ENCODE measurements at places on chromosomes 3 and 15.

DNA sequence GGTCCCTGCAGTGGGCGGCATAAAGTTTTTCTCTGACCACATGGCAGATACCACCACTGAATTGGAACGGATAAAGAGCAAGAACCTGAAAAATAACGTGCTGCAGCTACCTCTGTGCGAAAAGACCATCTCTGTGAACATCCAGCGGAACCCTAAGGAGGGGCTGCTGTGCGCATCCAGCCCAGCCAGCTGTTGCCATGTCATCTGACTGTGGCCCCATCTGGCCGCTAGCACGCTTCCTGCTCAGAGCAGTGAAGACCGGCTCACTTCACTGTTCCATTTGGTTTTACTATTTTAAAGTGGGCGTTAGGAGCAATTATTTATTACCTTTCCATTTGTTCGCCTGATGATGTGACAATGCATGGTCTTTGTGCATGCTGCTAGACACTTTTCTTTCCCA, 62.0 kb downstream of the SNRK start:
- no peak for DNase-seq

GRCh38 chr3:146164971-146165769, 4.2 kb upstream of the PLOD2 start:
- DNase-seq = no peak

DNA sequence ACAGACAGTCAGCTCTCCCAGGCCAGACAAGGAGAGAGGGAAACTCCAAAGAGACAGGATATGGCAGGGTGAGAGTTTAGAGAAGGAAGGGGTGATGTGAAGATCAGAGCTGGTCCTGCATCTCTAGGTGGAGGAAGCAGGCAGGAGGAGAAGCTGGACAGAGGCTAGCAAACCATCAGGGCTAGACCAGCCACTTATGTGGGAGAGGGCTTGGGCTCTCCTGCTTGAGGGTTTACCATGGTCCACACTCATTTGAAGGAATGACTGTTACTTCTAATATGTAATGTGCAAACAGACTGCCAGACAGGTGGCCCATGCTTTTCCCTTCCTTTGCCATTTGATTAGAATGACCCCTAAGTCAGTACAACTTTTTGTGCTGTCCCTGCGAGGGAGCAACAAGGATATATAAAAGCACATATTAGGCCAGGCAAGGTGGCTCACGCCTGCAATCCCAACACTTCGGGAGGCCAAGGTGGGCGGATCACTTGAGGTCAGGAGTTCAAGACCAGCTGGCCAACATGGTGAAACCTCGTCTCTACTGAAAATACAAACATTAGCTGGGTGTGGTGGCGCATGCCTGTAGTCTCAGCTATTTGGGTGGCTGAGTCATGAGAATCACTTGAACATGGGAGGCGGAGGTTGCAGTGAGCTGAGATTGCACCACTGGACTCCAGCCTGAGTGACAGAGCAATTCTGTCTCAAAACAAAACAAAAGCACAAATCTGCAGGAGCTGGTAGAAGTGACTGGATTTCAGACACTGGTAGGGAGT, 41.0 kb upstream of the MANF start:
- DNase-seq = no peak

- DNase-seq = no peak
Observed at GRCh38 chr15:89641053-89641452, 14.2 kb downstream of the KIF7 start.

- DNase-seq = no peak
Observed at GRCh38 chr3:31142139-31142538, 247.7 kb upstream of the GADL1 start.

DNA sequence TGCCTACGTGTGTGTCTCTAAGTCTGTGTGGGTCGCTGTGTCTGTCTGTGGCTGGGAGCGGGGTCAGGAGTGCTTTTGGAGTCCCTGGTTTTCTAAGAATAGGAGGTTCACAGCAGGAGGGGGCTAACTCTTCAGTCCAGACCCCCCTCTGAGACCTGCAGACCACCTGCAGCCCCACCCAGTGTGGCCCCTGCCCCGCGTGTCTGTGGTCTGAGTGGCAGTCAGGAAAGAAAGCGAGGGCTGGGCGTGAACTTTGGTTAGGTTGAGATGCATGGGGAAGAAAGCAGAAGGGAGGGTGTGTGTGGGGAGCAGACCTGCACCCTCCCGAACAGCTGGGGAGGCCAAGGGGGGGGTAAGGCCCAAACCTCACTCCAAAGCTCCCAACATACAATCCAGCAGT, 144.9 kb upstream of the TPM1 start:
- no peak for DNase-seq

- DNase-seq = no peak
Observed at GRCh38 chr3:65018801-65019200, 331.0 kb upstream of the ADAMTS9 start.

GRCh38 chr3:71978150-71978721, 193.3 kb upstream of the PROK2 start:
- no peak for DNase-seq

GRCh38 chr15:88627463-88627862, 6.3 kb downstream of the AEN start:
- DNase-seq = no peak

DNA sequence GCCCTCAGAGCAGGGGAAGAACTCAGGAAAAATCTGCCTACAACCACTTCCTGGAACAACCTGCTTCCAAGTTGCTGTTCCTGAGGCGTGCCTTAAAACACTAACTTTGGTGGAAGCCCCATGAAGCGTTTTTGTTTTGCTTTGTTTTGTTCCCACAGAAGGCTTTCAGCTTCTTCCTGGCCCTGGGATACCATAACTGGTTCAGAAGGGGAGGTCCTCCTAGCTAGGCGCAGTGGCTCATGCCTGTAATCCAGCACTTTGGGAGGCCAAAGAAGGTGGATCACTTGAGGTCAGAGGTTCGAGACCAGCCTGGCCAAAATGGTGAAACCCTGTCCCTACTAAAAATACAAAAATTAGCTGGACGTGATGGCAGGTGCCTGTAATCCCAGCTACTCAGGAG, 1.2 kb upstream of the IP6K1 start:
- no peak for DNase-seq

DNA sequence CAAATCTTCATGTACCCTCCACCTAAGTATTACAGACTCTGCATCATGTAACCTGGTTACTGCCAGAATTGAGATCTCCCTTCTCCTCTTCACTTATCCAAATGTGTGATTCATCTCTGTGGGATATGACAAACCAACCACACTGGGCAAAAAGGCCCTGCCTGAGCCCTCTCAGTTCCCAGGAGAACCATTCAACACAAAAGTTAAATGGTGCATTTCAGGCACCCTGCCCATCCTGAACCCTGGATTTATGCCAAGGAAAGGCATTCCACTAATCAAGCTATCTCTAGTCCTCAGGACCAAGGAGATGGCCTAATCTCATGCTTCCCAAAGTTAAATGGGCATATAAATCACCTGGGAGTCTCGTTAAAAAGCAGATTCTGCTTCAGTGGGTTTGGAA, 108.5 kb downstream of the TNIK start:
- DNase-seq = no peak

GRCh38 chr15:29566914-29567313, 255.4 kb downstream of the TJP1 start:
- no peak for DNase-seq

DNA sequence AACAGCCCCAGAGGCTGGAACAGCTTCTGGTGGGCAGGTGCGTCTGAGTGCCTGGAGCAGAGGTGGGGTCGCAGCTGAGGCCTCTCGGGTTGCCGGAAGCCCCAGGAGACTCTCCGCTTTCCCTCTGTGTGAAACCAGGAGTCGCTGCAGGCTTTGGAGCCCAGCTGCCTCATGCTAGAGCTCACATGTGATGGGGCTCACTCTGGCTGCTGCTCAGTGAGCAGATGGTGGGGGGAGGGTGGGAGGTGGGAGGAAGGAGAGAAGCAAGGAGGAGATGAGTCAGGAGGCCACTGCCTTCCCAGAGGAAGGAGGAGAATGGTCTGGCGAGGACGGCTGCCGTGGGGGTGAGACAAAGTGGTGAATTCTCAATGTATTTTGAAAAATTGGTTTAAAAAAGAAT, 290.1 kb upstream of the CHRNA7 start:
- DNase-seq = no peak

GRCh38 chr3:99706410-99706809, 68.0 kb downstream of the COL8A1 start:
- no peak for DNase-seq

DNA sequence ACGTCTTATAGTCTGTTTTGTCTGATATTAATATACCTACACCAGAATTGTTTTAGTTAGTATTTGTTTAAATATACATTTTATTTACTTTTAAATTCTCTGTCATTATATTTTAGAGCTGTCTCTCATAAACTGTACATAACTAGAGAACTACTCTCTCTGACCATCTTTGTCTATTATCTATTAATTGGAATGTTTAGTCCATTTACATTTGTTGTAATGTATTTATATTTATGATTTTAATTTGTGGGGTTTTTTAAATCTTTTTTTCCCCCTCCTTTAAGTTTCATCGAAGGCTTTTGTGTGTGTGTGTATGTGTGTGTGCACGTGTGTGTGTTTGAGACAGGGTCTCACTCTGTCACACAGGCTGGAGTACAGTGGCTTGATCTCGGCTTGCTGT, 47.1 kb downstream of the ITPR1 start:
- DNase-seq = no peak

DNA sequence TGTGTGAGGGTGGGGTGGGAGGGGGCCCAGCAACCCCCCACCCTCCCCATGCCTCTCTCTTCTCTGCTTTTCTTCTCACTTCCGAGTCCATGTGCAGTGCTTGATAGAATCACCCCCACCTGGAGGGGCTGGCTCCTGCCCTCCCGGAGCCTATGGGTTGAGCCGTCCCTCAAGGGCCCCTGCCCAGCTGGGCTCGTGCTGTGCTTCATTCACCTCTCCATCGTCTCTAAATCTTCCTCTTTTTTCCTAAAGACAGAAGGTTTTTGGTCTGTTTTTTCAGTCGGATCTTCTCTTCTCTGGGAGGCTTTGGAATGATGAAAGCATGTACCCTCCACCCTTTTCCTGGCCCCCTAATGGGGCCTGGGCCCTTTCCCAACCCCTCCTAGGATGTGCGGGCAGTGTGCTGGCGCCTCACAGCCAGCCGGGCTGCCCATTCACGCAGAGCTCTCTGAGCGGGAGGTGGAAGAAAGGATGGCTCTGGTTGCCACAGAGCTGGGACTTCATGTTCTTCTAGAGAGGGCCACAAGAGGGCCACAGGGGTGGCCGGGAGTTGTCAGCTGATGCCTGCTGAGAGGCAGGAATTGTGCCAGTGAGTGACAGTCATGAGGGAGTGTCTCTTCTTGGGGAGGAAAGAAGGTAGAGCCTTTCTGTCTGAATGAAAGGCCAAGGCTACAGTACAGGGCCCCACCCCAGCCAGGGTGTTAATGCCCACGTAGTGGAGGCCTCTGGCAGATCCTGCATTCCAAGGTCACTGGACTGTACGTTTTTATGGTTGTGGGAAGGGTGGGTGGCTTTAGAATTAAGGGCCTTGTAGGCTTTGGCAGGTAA, 8.1 kb downstream of the FAM131A start:
- peak; percentile 72 for DNase-seq

DNA sequence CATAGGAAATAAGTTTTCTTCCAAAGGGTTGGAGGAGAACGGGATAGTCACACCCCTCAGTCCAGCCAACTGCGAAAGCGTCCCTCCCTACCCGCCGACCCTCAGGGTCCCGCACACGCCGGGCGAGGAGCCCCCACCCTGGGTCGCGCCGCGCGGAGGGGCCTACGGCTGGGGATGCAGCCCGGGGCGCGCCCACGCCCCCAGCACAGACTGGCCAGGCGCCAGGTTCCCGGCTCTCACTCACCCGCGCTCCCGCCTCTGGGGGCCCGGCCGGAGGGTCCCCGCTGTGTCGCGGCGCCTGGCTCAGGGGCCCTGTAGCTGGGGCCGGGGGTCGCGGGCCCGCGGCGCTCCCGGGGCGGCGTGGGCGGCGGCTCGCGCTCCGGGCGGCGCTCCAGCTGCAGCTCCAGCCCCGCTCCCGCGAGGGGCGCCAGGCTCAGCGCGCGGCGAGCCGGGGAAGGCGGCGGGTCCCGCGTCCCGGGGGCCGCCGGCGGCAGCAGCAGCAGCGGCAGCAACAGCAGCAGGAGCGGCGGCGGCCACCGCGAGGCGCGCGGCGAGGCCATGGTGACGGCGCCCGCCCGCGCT, 375 bp downstream of the HEG1 start:
- DNase-seq = peak; percentile 33

DNA sequence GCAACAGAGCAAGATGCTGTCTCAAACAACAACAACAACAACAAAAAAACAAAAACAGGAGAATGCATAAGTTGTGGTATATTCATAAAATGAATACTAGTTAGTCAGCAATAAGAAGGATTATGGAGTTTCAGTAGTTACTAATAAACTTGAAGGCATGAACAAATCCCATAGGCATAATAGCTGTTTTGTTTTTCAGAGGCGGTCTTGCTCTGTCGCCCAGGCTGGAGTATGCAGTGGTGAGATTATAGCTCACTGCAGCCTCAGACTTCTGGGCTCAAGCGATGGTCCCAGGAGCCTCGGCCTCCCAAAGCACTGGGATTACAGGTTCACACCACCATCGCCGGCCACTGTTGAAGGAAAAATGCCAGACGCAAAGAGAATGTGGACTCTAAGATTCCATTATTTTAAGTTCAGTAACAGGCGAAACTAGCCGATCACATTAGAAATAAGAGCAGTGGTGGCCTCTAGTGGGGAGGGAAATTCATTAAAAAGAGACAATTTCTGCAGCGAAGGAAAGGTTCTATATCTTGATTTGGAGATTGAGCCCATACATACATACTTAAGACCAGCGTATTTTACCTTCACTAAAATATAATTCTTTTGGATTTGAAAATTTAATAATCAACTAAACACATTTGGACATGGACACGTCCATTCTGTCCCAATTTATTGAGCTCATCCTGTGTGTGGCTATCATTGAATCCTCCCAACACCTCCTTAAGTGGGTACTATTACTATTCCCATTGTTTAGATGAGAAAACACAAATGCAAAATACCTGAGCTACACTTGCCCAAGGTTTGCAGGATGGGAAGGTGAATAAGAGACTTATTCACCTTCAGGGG, 27.4 kb upstream of the HDAC11 start:
- peak; percentile 84 for DNase-seq

DNA sequence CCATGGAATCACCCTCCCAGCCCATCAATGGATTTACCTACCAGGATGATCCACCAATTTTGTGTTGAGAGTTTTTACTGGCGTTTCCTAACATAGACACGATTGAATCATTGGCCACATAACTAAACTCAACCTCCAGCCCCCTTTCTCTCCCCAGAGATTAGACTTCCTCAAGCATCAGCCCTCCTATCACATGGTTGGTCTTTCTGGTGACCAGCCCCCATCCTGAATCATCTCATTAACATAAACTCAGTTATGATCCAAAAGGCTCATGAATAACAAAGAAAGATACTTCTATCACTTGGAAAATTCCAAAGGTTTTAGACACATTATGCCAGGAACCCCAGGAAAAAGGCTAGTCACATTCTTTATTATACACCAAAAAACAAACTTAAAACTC, 21.2 kb downstream of the PRKAR2A start:
- DNase-seq = no peak

GRCh38 chr15:91947683-91948608, 94.4 kb downstream of the SLCO3A1 start:
- no peak for DNase-seq

DNA sequence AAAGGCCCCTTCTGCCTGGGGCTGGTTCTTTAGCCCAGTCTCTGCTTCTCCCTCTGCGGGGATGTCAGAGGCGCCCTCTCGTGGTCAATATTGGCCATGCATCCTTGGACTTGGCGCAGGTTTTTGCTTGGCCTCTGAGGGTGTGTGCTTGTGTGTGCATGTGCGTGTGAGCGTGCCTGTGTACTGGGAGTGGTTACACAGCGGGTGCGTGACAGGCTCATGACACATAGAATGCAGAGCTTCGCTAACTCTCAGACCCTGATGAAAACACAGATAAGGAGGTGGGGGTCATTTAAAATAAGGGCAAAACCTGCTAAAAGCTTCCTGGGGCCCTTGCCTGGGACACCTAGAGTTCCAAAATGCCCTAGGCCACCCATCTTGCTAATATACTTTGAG, 160.9 kb downstream of the SMAD6 start:
- peak; percentile 92 for DNase-seq
